ENCODE measurements at places on chromosomes 6 and 20. TPM values are rescaled to one million over a fixed set of nuclear protein-coding genes. Genes with fewer than 3 reads are reported as not detected.

- no peak for DNase-seq
These were observed 135.1 kb downstream of the B3GAT2 start for GRCh38 chr6:70821751-70822150.

GRCh38 chr6:24929242-24929641 lies 6.5 kb downstream of the RIPOR2 start:
- DNase-seq: no peak

DNA sequence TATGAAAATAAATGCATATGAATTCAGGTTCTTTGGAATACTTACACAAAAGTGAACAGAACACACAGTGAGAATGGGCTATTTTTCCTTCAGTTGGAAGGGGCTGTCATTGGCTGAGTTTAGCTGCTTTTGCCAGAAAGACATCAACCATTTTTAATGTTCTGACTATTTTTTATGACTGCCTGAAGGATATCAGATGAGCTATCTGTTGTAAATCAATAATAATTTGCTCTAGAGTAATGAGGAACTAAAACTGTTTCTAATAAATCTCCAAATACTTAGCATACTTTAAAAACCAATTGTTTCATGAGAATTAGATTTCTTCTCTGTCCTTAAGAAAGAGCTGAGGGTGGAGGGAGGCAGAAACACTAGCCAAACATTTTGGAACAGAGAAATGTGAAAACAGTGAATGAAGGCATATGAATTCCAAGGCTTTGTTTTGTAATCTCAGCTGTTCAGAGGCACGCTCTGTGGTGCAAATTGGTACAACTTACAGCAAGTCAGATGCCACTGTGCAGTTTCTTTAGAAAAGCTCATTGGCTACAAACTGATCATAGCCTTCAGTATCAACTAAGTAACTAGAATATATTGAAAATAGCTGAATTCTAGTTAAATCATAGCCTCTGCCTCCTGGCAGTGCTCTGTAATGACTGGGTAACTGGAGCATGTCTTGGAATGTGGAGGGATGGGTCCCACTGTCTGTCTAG lies 228.9 kb upstream of the JAG1 start:
- DNase-seq: no peak

DNA sequence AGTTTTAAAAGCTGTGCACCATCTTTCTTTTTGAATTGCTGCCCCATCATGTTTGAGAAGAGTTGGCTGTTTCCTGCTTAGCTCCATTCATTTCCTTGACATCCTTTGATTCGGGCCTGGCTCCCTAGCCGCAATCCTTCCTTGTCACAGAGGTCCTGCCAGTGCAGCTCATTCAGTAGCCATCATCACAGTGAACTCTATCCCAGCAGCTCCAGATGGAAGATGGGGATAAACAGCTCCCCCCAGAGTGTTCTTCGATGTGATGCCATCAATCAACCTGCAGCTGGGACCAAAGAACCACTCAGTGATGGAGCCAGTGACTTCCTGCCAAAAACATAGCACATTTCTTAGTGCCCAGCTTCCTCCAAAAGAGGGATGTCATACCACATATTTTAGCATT lies 158.8 kb downstream of the FRK start:
- DNase-seq: no peak

GRCh38 chr20:43840382-43841070 lies 74.1 kb upstream of the TOX2 start:
- DNase-seq: no peak

GRCh38 chr20:22775671-22776139 lies 191.3 kb upstream of the FOXA2 start:
- no peak for DNase-seq

- no peak for DNase-seq
These were observed 7.1 kb upstream of the TCP11 start for GRCh38 chr6:35148167-35148741.

DNA sequence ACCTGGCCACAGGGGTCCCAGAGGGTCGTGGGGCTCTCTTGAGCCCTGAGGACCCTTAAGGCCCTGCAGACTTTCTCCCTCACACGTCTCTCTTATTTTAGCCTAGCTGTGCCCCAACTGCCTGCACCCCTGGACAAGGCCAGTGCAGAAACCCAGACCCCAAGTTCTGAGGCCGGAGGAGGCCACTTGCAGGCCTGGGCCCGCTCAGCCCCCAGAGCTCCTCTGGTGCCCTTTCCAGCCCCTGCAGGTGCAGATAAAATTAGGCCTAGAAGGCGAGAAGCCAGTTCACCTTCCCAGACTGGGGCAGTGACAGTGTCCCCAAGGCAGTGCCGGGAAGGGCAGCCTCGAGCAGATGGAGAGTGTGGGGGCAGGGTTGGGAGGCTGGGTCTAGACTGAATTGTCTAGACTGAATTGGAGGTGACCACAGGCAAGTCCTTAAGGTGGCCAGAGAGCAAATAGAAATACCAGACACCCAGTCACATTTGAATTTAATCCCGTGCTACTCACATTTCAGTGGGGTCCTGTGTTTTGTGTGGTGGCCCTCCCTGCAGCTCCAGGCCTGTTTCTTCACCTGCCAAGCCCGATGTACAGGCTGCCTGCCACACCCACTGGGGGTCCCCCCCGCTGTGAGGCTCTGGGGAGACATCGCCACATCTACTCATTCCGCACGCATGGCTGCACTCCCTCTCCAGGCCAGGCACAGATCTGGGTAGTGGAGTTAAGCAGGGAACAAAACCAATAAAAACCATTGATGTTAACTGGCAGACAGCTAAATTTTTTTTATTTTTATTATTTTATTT lies 8.6 kb upstream of the IP6K3 start:
- DNase-seq: no peak

GRCh38 chr6:108157981-108158525 lies 7.8 kb upstream of the NR2E1 start:
- no peak for DNase-seq

- DNase-seq: no peak
These were observed 67.0 kb upstream of the AKAP12 start for GRCh38 chr6:151172751-151173150.

- no peak for DNase-seq
These were observed 2.4 kb downstream of the SNAI1 start for GRCh38 chr20:49985157-49985556.

GRCh38 chr20:32207626-32208498 lies at the start of the genes PLAGL2 and POFUT1:
Gene PLAGL2, minus strand, starts transcription at chr20:32207743. Its CDS starts 5,565 bp downstream, at chr20:32202178.
Gene POFUT1, plus strand, starts transcription at chr20:32207880. Its CDS starts 62 bp downstream, at chr20:32207942.
- peak; percentile 93 for DNase-seq

- DNase-seq: no peak
These were observed 330.9 kb upstream of the CDH4 start for GRCh38 chr20:60921022-60921622.

- no peak for DNase-seq
These were observed 129.0 kb downstream of the TAF4 start for GRCh38 chr20:61936701-61937131.

DNA sequence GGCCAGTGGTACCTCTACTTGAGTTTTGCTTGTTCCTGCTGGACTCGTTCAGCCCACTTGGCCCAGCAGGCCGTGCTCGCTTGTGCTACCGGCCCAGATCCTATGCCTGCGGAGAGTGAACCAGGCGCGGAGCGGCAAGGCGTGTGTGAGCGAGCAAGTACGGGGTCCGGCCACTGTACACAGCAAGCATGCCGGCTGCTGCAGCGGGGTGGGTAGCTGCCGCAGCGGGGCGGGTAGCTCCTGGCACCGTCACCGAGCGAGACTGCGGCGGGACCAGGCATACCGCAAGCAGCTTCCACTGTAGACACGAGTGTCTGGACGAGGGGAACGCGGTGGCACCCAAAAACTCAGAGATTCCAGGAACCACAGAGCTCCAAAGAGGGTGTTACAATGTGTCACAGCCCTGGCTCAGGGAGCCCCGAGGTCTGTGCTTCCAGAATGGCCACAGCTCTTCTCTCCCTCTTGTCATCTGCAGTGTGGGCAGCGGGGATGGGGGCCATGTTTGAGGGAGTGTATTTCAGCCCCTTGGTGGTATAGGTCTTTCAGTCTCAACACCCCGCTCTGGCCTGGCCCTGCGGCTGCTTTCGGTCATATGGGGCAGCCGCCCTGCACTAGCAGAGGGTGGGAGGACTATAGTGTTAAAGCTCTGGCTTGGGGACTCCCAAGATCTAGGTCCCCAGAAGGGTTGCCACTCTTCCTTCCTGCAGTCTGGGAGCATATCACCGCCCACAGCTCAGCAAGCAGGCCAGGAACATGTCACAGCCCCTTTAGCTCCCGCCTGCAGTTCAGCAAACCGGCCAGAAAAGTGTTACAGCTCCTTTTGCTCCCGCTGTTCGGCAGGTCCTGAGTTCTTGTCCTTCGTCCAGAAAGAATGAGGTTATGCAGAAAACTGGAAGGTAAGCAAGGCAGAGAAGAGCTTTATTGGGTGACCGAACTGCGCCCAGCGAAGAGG lies 6.1 kb upstream of the RWDD1 start:
- DNase-seq: peak; percentile 27

- DNase-seq: no peak
These were observed 133.8 kb downstream of the SLC35B3 start for GRCh38 chr6:8301502-8301901.

GRCh38 chr6:37260444-37260843 lies 2.5 kb upstream of the TMEM217 start:
- no peak for DNase-seq

DNA sequence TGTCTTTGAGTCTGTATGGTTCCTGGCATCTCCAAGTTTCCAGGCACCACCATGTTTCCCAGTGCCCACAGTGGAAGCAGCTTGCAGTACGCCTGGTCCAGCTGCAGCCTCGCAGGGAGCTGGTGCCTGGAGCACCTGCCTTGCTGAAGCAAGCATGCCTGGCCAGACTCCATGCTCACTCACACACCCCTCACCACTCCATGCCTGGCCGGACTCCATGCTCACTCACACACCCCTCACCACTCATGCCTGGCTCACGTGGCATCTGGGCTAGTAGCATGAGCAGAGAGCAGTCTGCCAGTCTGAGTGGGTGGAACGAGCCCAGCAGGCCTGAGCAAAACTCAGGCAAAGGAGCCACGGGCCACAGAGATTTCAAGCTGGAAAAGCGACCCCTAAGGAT lies 214.3 kb downstream of the TFAP2C start:
- no peak for DNase-seq

DNA sequence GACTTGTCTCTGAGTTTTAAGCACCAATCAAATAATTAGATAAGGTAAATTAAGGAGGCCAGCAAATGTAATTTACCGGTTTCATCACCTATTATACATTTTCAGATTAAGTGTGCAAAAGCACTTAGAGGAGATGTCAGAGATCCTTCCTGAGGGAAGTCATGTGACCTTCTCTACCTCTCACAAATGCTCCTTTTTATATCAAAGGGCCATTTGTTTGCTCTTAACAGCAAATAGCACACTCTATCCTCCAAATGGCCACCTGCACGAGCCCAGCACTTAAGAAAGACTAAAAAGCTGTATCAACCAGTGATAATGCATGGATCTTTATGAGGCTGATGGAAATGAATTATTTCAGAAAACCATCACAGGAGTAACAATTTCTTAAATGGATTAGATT lies 149.4 kb downstream of the ELOVL4 start:
- DNase-seq: no peak

DNA sequence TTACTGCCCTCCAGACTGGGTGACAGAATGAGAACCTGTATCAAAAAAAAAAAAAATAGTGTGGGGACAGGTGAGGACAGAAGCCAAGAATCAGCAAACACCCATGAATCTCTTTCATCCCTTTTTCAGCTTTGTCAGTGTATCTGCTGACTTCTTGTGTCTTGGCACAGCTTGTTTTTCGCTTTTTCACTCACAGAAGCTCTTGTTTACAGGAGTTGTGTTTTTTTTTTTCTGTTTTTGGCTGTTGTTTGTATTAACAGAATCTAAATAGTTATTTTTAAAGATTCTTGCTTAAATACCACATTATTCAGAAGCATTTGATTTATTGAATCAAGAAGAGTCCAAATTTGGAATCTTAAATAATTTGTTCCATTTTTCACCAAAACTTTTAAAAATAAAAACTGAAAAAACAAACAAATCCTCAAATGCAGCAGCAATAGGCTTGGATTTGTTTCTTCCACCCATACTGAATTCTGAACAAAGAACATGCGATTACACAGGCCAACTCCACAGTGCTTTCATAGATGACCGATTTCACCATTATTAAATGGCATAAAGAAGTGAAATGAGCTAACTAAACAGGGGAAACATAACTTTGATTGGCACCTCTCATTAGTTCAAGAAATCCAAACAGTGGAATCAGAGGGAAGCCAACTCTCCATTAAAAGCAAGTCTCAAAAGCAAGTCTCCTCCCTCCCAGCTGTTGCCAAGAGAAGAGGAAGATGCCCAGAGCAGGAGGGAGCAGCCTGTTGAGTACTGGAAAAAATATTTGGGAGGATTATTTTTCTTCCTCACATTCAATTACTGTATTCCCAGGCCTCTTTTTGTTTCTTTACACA lies 27.2 kb upstream of the GPR63 start:
- DNase-seq: no peak

DNA sequence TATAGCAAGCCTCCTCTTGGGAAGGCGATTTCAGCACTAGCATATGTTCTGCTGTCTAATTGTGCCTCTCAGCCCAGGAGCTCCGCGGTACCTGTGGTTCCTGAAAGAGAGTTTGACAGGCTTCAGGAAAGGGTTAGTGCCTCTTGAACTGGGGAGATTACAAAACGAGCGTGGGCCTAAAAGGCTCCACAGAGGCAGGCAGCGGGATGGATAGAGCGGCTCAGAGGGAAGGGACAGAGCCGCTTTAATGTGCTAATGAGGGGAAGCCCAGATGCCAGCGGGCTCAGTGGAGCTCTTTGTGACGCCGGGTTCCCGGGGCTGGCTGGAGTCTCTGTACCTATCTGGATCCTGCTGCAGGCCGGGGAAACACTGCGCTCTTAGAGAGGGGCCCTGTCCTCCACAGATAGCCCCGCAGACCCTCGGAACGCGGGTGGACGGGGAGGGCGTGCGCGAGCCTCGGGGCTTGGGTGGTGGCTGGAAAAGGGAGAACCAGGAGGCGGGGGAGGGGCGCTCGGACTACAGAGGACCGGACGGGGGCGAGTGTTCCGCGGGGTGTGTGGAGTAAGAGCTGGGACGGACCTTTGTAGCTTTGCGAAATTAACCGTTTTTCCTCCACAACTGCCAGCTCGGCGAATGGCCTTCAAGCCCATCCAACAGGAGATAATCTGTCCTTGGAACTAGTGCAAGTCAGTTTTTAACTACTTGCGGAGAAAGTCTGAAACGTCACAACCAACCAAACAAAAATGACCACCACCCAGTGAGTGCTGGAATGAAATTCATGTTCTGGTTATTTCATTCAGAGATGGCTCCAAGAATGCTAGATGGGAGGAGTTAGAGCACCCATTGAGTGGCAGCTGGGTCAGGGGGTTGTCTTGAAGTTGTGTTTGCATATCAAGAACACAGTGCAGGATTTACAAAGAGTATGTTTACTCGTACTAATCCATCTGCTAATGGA lies 13.0 kb downstream of the SLC35F1 start:
- peak; percentile 45 for DNase-seq

GRCh38 chr6:101779051-101779844 lies 385.7 kb downstream of the GRIK2 start:
- DNase-seq: no peak

Gene EBF4
- polyA plus RNA-seq: 6.1 TPM

Gene NKAIN4
- 3.9 TPM for polyA plus RNA-seq

Gene ALDH5A1
- 11.3 TPM for polyA plus RNA-seq

Gene PGC
- 0.42 TPM for polyA plus RNA-seq

Gene PRDM13
- polyA plus RNA-seq: 0.16 TPM

Gene RNF182
- 6.8 TPM for polyA plus RNA-seq

Gene TRIM15
- polyA plus RNA-seq: 1.1 TPM

Gene SLC44A4
- polyA plus RNA-seq: 6.3 TPM

Measured in testis (tissue), 5 donors.